ENCODE measurements at places on chromosomes 2 and 18.

- no peak for DNase-seq
Observed at GRCh38 chr2:172842511-172843265, 107.0 kb downstream of the RAPGEF4 start.

GRCh38 chr18:67665266-67665665 is 148.7 kb upstream of the DSEL start:
- DNase-seq: no peak

DNA sequence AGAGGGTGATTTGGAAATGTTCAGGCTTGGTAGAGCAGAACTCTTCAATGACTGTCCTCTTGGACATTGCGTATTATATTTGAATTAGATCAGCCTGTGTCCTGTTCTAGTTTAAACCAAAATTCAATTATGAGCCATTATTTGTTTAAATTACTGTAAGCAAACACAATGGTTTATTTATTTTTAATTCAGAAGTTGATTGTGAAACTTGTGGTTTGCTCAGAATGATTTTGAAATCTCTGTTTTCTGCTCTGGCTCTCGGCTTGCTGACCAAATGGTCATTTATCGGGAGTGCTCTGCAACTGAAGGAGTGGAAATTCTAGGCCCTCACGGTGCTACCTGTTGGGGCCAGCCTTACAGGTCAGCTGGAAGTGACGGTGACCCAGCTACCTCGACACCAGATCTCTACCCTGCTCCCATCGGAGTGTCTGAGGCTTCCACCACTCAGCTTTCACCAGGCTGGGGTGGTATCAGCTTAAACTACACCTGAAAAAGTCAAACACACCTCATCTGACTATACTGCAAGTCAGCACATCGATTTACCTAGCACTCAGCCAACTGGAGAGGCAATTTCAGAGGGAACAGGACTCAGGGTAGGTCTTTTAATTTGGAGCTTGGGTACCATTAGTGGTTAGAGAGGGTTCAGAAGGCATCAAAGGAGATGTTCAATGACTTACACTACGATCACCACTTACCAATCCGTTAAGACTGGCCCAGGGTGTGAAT is 36.8 kb upstream of the GPD2 start:
- peak; percentile 23 for DNase-seq

DNA sequence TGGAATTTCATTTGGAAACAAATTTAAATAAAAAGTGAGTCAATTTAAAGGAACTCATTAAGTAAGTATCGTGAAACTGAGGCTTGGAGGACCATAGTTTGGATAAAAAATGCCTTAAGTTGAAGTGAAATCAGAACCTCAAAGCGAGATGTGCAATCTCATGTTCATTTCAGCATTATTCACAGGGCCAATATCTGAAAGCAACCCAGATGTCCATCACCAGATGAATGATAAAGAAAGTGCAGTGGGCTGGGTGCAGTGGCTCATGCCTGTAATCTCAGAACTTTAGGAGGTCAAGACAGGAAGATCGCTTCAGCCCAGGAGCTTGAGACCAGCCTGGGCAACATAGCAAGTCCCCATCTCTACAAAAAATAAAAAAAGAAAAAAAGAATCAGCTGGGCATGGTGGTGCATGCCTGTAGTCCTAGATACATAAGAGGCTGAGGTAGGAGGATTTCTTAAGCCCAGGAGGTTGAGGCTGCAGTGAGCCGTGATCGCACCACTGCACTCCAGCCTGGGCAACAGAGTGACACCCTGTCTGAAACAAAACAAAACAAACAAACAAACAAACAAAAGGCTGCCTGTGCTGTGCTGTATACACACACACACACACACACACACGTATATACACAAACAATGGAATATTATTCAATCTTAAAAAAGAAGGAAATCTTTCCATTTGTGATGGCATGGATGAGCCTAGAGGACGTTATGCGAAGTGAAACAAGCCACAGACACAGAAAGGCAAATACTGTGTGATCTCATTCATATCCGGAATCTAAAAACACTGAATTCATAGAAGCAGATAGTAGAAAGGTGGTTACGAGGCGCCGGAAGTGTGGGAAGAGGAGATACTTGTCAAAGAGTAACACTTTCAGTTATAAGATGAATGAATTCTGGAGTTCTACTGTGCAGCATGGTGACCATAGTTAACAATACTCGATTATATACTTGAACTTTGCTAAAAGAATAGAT is 14.5 kb downstream of the SH3RF3 start:
- DNase-seq: no peak

DNA sequence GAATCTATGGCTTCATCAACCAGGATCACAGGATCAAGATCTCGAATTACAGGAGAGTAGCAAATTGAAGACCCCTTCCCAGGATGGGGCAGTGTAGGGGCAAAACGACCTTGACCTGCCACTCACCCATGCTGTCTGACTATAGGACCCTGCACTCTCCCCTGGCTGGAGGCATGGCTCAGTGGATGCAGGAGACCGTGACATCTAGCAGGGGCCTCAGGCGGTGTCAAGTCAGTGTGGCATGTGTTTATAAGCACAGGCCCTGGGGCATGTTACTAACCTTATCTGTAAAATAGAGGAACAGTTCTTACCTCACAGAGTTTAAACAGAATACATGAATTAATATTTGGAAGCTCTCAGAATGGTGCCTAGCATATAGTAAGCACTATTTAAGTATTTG is 3.5 kb downstream of the HAAO start:
- no peak for DNase-seq

GRCh38 chr2:222034058-222034457 is 264.7 kb downstream of the PAX3 start:
- no peak for DNase-seq

DNA sequence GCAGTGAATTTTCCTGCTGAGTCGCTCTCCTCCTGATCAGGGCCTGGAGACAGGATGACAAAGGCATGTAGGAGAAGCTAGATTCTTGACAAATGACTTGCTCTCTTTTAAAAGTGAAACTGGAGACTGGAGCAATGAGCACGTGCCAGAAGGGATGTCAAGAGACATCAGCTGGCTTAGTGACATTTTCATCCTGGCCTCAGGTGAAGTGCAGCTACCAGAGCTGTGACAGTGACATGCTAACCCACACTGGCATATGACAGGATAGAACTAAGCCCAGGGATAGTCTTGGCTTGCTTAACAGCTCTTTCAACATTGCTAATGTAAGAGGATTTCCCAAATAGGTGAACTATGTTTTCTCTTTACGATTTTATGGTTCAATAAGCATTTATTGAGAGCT is 757.5 kb upstream of the DDX18 start:
- no peak for DNase-seq

GRCh38 chr2:24712296-24712695 is 80.9 kb downstream of the PTRHD1 start:
- no peak for DNase-seq

DNA sequence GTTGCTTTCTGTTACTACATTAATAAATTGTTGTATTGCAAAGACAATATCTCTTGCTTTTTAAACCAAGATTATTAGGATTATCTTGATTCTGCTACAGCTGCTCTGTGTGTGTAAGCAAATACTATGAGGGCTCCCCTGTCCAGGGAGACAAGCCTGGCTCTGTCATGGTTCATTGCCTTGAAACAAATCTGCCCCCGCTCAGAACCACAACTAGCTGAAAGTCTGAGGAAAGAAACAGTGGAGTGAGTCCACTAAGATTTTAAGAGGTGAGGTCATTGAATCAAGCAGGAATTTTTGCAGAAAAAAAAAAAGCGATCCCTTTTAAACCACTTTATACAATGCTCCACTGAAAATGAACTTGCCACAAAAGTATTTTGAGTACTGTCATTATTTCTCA is 30.8 kb upstream of the LRRTM4 start:
- DNase-seq: no peak
